ENCODE measurements at places on chromosomes 2 and 18.

DNA sequence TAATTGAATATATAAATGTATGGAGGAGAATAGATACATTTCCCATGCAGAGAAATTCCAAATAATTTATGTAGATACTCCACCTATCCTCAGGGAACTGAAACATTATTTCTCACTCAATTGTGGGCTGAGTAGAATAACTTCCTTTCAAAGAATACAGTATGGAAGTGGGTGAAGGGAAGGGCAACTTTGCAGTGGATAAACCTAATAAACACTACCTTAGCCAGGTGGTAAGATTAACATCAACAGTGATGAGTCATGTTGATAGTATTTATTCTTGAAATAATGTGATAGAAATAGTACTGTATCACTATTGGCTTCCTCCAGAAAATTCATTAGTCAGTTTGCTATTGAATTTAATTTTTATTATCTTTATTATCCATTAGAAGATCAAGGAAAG is 716.4 kb upstream of the CHAC2 start:
- DNase-seq: no peak

GRCh38 chr18:45688833-45689232 is 35.1 kb upstream of the SLC14A1 start:
- DNase-seq: no peak

DNA sequence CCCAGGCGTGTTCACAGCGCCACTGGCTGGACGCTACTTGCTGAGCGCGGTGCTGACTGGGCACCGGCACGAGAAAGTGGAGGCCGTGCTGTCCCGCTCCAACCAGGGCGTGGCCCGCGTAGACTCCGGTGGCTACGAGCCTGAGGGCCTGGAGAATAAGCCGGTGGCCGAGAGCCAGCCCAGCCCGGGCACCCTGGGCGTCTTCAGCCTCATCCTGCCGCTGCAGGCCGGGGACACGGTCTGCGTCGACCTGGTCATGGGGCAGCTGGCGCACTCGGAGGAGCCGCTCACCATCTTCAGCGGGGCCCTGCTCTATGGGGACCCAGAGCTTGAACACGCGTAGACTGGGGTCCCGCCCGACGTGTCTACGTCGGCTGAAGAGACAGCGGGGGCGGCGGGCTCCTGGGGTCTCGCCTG is 891 bp upstream of the KHK start:
- DNase-seq: no peak

GRCh38 chr2:10832203-10832936 is 19.8 kb upstream of the PDIA6 start:
- peak; percentile 67 for DNase-seq

GRCh38 chr2:151238527-151239487 is 22.9 kb downstream of the RBM43 start:
- no peak for DNase-seq

DNA sequence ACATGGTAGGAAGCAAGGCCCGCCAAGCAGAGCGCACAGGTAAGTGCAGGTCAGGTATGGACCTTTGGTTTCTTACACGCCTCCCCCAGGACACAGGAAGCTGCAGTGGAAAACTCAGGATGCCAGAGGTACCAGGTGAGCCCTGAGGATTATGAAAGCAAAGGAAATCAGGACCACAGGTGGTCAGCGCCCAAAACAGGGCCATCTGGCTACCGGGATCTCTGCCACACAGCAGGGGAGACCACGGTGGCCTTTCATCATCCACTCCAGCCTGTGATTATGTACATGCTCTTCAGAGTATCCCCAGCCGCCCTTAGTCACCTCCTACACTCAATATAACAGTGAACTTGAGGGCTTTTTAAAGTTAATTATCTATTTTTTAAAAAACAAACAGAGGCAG is 125.5 kb upstream of the EPC2 start:
- DNase-seq: no peak

DNA sequence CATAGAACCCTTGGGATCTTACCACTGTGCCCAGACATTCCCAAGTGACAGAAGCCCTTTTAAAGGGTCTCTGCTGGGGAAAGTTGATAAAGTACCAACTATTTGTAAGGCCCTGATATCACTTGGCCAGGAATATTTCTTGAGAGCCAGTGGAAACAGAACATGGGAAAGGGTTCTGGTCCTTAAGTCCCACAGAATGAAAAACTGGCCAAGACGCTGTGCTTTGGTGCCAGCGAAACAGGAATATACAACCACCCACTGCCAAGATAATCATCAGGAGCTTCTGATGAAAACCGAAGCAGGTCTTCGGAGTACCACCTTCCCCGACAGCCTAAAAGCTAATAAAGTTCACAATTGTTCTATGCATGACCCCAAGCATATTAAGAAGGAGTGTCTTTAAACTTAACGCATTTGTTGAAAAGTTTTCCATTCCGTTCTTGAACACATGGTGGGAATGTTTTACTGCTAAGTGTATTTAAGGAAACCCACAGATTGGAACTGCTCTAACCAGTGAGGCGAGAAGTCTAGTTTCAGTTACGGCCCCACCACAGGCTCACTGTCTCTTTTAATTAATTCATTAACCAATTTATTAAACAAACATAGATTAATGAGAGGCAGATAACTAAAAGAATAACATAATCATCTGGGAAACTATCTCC is 152.6 kb downstream of the ANKRD44 start:
- DNase-seq: no peak

DNA sequence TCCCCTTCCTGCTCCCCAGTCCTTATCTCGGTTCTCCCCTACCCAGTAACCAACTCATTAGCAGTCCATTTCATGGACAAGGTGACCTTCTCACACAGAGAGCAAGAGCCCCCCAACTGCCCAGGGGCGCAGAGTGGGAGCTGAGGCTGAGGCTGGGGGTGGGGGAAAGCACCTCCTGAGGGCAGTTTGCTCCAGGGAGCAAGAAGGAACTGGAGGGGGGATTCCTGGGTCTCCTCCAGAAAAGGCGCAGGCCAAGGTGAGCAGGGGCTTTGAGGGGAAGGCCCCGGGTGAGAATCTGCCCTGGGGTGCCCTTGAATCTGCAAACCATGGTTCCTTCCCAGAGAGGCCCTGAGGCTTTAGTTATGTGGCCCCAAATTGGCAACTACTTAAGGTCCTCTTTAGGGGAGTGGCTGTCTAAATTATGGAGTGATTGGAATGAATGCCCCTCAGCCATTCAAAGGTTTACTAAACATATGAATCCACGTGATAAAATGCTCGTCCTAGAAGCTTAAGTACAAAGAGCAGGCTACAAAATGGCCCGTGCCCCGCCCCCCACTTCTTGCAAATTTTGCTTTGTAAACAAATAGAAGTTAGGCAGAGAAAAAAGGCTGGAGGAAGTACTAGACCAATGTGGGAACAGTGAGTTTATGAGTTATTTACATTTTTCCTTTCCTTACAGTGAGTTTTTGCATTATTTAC is 123.5 kb upstream of the HS6ST1 start:
- DNase-seq: no peak

GRCh38 chr2:203918839-203919238 is 17.7 kb upstream of the ICOS start:
- no peak for DNase-seq

GRCh38 chr2:126756125-126756524 is 100.2 kb downstream of the GYPC start:
- no peak for DNase-seq

- no peak for DNase-seq
Measured at GRCh38 chr18:73214970-73215369, 347.2 kb upstream of the NETO1 start.

- no peak for DNase-seq
Measured at GRCh38 chr2:164967781-164968228, 12.5 kb upstream of the SLC38A11 start.

DNA sequence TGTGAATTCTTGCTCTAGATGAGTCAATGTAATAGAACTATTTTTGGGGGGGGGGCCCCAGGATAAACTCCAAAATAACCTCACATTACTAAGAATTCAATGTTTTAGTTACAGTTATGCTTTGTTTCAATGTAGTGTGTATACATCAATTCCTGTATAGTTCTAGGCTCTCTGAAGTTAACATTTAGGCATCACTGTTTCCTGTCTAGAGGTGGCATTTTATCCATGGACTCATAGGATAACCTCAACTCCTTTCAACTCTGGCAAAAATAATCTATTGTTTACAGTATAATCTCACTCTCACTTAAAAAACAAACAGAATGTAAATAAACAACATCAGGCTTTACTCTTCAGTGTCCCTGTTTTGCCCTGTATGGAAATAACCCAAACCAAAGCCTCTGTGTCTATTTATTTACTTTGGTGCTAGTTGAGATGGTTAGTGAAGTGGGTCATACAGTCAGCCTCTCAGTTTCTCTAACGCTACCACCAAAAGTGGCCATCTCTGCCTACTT is 79.3 kb upstream of the MMADHC start:
- no peak for DNase-seq

DNA sequence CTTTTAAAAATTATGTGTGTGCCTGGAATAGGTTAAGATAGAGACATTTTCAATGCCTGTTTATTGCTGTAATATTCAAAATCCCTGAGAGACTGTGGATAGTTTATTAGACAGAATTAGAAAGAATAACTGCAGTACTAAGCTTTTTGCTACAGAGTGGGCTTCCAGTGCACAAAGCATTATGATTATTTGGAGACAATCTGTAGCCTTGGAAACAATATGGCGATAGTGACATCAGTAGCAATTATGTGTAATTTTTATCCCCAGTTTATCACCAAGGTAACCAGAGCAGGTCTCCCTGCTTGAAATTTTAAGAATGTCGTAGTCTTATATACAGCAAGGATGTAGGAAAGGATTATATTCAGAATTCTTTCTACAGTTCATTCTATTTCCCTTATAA is 100.0 kb downstream of the MYO3B start:
- no peak for DNase-seq
